ENCODE measurements at places on chromosomes 6 and 20. TPM values are rescaled to one million over a fixed set of nuclear protein-coding genes. Genes with fewer than 3 reads are reported as not detected.

GRCh38 chr20:60653111-60653845, 598.8 kb upstream of the CDH4 start:
- peak; percentile 9 for DNase-seq

DNA sequence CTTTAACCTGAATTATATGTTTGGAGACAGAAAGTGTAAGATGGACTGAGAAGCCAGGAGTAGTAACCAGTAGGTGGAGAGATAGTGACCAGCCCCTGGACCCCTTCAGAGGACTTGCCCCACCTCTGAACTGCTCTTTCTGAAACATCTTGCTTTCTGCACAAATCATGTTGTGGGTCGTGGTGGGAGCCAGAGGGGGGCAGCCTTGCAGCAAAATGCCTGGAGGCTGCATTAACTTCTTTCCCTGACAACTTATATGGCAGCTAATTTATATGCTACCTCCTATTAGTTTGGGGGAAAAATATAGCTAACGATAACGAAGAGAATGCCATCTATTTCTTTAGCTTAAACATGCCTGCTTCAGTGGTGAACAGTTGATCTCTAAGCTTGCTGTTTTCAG, 859.8 kb downstream of the MAFB start:
- no peak for DNase-seq

DNA sequence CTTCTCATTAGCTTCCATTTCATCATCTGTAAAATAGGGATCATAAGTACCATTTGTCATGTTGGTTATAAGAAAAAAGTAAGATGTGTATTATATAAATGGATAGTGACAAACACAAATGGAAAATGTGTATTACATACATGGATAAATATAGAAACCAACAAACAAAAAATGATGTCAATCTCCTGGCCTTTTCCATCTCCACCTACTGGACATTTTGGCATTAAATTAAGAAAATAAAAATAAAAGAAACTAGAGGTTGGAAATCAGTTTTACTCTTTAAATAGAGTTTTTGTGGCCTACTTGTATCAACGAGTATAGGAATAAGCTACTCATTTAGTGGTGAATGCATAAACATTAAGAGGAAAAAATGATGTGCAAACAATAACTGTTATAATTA, 67.5 kb upstream of the THEMIS start:
- DNase-seq = no peak

Gene SRMS
- not detected for polyA plus RNA-seq

GRCh38 chr6:72963946-72964345, 261.4 kb downstream of the KHDC1L start:
- DNase-seq = no peak

Gene IL17F
- not detected for polyA plus RNA-seq

DNA sequence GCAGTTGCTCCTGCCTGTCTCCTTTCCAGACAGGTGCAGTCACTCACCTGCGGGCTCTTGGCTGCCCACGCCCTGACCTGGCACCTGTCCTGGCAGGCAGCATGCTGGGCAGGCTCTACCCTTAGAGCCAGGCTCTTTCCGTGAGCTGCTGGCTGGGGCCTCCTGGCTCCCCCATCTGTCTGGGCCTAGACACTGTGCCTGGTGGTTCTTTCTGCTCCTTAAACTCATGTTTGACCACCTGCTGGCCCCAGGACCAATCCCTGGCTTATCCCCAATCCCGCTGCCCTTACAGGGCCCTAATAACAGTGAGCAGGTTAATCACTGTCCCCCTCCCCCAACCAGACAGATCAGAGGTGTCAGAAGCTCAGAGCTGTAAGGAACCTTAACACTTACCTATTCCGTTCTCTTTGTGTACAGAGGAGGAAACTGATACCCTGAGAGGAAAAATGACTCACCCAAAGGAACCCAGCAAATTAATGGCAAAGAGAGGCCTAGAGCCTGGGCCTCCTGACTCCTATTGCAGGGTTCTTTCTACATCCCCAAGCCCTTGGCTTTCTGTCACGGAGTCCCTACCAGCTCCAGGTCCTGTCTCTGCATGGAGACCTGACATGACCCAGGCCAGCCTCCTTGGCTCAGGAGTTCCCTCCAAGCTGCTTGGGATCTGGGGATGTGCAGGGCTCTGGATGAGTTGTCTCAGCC, 54.7 kb downstream of the RAB44 start:
- DNase-seq = no peak

Gene BIRC7
- 0.27 TPM for polyA plus RNA-seq

DNA sequence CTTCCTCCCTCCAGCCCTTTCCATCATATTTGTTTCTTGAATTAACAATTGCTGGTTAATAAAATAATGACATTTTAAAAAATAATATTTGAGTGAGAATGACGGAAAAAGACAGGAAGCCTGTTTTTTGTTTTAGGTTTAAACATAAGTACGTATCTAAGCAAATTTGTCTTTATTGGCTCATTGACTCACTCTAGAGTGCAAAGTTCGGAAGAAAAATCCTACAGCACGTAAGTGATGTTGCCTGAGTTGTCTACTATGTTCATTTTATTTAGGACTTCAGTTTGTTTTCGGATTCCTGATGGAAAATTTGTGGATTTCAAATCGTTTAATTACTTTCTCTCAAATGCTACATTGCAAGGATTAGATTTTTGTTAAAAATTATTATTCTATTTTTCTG, 1435.7 kb upstream of the ADGRB3 start:
- DNase-seq = no peak

Gene TSHZ2
- polyA plus RNA-seq = 9.0 TPM

Gene LAMA4
- 135 TPM for polyA plus RNA-seq

DNA sequence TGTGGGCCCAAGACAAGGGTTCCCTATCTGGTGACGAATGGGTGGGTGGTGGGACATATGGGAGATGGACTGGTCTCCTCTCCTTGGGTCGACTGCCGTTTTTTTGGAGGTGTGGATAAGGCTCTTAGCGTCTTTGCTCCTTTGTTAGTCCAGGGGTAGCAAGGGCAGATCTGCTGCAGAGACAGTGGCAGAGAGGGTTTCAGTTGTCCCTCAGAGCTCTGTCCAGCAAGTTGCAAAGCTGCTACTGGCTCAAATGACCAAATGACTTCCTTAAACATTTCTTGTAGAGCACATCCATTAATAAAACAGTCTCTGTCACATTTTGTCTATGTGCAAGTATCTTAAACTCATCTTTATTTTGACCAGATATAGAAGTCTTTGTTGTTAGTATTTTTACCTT, 508.0 kb upstream of the ADGRB3 start:
- no peak for DNase-seq

Gene SDC4
- 8.5 TPM for polyA plus RNA-seq

Gene C6orf58
- polyA plus RNA-seq = 0.77 TPM

Gene KCNQ2
- 3.5 TPM for polyA plus RNA-seq

Gene THEMIS
- polyA plus RNA-seq = not detected

GRCh38 chr6:74048387-74048786, 352.4 kb downstream of the CD109 start:
- no peak for DNase-seq

Gene DEF6
- polyA plus RNA-seq = 4.9 TPM

GRCh38 chr6:30073489-30074235, 1.9 kb downstream of the RNF39 start:
- DNase-seq = no peak

Gene DACT2
- 1.6 TPM for polyA plus RNA-seq

Gene CST2
- polyA plus RNA-seq = not detected

DNA sequence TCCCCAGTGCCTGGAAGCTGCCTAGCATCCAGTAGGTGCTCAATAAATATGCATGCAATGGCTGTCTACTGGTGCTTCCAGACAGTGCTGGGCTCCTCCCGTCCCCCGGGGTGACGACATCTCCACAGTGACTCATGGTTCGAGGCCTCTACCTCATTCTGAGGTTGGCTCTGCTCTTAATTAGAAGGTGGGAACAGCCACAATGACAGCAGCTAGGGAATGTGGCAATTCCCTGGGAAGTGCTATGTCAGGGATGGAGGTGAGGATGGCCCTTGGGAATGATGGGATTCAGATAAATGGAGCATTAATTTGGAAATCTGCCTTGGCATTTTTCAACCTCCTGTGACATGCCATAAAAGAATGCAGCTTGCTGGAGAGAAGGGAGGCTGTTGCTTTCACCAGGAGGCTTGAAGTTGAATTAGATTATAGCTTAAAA, 43.5 kb upstream of the NFATC2 start:
- DNase-seq = no peak

GRCh38 chr20:60064554-60065196, 106.5 kb downstream of the CDH26 start:
- DNase-seq = no peak

GRCh38 chr6:81401970-81402690, 350.4 kb downstream of the TENT5A start:
- peak; percentile 5 for DNase-seq

Gene COL9A1
- polyA plus RNA-seq = 6.1 TPM

DNA sequence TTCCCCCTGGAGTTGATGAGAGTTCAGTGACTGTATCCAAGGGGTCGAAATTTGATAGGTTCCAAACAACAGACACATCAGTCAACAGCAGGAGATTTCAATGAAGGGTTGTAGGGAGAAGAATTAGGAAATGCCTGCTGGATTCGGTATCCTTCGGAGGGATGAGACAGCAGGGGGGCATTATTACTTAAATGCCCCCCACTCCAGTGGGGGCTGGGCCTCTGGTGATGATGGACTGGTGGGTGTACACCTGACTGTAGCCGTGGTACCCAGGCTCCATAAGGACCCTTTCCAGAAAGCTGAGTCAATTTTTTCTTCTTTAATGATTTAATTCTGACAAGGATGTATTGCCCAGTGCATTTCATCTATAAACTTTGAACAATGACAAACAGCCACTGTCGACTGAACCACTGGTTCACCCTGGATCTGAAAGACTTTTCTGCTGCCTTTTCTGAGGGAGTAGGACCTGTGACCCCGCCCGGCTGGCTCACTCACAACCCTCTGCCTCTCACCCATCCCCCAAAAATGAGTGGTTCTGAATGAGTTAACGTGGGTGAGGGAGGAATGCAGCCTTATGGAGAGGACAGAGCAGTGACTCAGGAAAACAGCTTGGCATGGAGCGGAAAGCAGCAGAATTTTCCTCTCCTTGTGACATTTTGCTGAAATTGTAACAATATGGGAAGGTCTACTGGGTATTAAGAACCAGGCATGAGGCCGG, 41.0 kb downstream of the ZMYND8 start:
- DNase-seq = no peak

Gene TMEM244
- polyA plus RNA-seq = 0.27 TPM

- no peak for DNase-seq
Measured at GRCh38 chr20:61416546-61416945, 164.5 kb downstream of the CDH4 start.

Gene CLPSL1
- not detected for polyA plus RNA-seq

Gene PLEKHG1
- polyA plus RNA-seq = 11.2 TPM

- DNase-seq = no peak
Measured at GRCh38 chr6:20180935-20181334, 31.3 kb downstream of the MBOAT1 start.

Gene CLDN20
- 0.76 TPM for polyA plus RNA-seq

GRCh38 chr6:122476131-122476530, 4.5 kb upstream of the SERINC1 start:
- DNase-seq = no peak

Gene EZR
- 25.3 TPM for polyA plus RNA-seq

Gene KIF25
- 0.73 TPM for polyA plus RNA-seq

DNA sequence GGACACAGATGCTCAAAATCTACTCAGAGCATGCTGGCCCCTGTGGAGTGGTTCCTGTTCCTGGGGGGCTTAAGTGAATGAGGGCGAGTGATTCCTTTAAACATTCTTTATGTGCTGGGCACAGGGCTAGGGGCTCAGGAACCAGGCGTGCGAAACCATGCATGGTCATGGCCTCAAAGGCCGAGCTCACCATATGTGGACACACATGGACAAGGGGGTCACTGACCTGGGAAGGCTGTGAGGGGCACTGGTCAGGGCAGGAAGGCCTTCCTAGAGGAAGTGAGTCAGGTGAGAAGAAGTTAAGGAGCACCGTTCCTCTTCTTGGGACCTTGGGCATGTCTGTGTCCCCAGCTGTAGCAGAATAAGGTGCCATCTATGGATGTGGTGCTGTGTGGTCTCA, 74.6 kb upstream of the BHLHE23 start:
- DNase-seq = no peak

DNA sequence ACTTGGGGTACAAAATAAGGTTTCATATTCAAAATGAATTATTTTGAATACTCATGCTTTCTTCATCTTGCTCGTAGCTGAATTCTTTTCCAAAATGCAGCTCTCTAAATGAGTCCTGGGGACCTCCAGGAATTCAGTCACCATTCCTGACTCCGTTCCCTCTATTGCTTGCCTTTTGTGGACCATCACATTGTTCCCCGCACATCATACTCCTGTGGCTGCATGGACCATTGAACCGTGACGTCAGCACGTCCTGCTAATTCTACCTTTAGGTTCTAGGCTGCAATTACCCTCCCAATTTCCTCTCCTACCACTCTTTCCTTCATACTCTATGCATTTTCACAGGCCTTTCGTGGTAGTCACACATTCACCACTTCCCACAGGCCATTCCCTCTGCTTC, 173.1 kb upstream of the ID4 start:
- DNase-seq = no peak

Gene GNAS-AS1
- 2.8 TPM for polyA plus RNA-seq

DNA sequence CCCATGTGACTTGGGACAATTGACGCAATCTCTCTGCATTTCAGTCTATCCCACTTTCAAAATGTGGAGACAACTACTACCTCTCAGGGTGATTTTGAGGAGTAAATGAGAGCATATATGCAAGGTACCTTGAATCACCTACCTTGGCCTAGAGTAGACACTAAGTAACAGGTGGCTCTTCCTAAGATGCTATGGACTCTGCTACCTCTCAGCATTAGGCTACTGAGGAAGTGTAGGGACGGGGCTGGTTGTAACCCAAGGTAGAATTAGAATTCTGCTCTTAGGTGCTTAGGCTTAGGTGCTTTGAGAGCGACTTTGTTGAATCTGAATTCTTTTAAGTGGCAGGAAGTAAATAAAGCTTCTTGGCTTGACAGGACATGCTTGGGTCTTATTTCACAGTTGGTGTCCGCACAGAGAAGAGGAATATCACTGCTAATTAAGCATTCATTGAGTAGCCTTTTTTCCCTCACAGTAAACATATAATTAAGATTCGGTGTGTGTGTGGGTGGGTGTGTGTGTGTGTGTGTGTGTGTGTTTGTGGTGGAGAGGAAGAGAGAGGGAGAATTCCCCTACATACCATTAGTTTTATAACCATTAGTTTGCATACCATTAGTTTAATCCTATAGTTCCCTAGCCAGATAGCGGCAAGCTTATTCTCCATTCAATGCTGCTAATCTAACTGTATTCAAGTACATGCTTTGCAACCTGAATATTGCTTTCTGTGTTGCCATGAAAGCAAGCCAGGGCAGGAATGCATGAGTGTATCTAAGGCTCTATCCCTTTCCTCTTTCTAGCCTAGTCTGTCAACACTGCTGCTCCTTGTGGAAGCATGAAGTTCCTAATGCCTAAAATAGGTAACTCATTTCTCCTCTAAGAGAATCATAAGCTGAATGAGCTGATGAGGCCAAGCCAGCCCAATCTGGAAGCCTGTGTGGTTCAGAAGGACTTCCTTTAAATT, 112.5 kb downstream of the IPCEF1 start:
- DNase-seq = no peak

DNA sequence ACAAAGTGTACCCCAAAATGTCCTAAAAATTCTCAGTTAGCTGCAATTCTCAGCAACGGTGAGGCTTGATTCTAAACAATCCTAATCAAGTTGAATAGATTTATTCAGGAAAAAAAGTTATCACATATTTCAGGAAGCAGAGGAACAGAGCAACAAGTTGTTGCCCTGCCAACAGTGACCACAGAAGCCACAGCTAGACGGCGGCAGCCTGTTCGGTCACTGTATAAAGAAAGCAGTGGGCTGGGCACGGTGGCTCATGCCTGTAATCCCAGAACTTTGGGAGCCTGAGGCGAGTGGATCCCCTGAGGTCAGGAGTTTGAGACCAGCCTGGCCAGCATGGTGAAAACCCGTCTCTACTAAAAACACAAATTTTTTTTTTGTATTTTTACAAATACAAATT, 171.2 kb upstream of the BMP5 start:
- DNase-seq = no peak

Gene AAR2
- polyA plus RNA-seq = 26.2 TPM

Gene COL10A1
- polyA plus RNA-seq = 0.35 TPM
